ENCODE measurements at places on chromosomes 7 and 10.

- no peak for DNase-seq
These were observed 237.7 kb upstream of the MBL2 start for GRCh38 chr10:53009961-53010907.

DNA sequence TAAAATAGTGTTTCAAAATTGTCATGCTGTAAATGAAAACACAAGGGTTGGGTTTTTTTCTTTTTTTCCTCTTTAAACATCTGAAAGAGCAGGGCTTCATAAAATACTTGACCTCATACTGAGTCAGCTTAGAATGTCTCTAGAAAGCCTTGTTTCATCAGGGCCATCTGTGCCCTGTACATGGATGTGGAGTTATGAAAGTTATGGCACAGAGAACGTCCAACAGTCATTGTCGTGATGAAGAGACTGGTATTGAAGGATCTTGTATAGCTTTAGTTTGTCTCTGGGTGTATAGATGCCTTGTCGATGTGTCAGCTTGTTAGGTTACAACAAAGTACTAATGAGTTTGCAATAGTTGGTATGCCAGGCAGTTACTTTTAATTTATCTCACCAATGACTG lies 127.3 kb downstream of the FAM204A start:
- DNase-seq: no peak

GRCh38 chr10:132373241-132373955 lies 23.6 kb upstream of the PWWP2B start:
- DNase-seq: no peak

DNA sequence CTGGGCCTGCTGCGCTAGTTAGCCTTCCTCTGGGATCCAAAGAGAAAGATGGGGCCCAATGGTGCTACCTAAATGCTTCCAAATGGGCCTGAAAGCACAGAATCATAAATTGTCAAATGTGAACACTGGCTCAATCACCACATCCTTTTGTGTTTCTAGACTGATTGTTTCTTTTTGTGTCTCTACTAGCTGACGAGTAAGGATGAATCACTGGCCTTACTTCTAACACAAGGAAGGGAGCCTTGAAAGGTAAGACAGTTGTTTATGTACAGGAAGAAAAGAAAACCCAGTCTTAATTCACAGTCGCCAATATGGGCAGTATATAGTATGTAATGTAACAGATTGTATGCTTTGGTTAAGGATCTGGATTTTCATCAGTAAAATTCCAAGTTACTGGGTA lies 89.5 kb downstream of the ZNF92 start:
- DNase-seq: no peak

- no peak for DNase-seq
These were observed 165.4 kb upstream of the RNF32 start for GRCh38 chr7:156475179-156475578.

DNA sequence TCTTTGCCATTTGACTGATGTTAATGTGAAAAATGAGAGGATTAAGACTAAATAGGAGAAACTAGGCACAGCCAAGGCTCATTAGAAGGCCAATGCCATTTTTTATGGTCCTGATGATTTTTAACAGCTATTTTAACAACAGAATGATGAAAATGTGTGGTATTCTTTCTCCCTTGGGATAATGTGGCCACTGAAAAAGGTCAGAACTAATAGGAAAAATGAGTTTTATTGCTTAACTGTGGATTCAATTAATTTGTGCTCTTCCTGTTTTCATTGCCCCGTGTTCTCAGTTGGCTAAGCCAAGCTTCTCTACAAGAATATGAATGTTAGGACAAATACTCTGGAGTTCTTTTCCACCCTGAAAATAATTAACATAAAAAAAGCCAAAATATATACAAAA lies 56.6 kb downstream of the BMPER start:
- DNase-seq: no peak

GRCh38 chr7:128937271-128937646 lies 468 bp upstream of the IRF5 start:
- DNase-seq: no peak

- peak; percentile 62 for DNase-seq
These were observed 86.4 kb upstream of the SAMD8 start for GRCh38 chr10:75024971-75025523.

GRCh38 chr7:109890622-109891021 lies 1200.3 kb upstream of the LRRN3 start:
- no peak for DNase-seq

GRCh38 chr7:37119296-37119860 lies 329.3 kb downstream of the ELMO1 start:
- DNase-seq: no peak

GRCh38 chr7:135178364-135178763 lies 7.9 kb upstream of the CYREN start:
- no peak for DNase-seq

- no peak for DNase-seq
These were observed 31.6 kb downstream of the FGF8 start for GRCh38 chr10:101744267-101744666.

GRCh38 chr7:41383596-41383995 lies 319.3 kb downstream of the INHBA start:
- DNase-seq: no peak

- DNase-seq: peak; percentile 32
These were observed 10.4 kb downstream of the TNS3 start for GRCh38 chr7:47571331-47572093.

- no peak for DNase-seq
These were observed 62.9 kb downstream of the CELF2 start for GRCh38 chr10:11080564-11080984.

DNA sequence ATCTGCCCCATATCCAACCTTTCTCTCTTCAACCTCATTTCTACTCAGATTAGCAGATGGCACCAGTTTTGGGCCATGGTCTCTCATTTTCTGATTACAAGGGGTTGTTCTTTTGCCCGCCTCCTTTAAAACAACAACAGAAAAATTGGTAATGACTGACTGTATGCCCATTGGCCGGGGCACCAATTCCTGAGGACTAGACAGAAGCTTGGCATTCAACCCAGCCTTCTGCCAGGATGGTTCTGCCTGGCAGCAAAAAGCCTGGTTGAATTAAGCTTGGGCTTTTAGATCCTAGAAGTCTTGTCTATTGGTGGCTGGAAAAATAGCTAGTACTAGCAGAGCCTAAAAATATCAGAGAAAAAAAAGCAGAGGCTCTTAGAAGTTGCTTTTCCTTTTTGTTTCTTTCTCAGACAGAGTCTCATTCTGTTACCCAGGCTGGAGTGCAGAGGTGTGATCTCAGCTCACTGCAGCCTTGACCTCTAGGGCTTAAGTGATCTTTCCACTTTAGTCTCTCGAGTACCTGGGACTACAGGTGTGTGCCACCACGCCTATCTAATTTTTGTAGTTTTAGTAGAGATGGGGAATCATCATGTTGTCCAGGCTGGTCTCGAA lies 402.6 kb downstream of the AUTS2 start:
- no peak for DNase-seq

DNA sequence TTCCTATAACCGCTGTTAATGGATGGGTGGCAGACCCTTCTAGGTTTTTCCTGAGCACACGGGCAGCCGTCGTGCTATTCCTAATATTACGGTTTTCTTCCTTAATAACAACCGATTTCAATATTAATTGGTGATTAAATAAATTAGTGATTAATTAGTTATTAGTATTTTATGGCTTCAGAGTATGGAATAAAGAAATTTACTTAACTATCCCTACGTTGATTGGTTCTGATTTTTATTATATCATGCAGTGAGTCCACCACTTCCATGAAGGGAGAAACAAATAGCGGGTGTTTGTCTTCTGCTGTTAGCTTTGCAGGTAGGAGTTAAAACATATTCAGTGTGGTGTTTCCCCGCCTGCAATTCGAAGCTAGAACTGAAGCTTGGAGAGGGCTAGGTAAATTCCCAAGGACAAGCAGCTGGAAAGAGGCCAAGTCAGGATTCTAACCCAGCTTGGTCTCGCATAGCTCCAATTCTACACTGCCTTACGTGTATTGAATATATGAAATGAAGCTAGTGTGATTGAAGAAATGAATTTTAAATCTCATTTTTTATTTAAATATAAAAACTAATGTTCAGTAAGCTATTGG lies 928 bp upstream of the CSTF2T start:
- DNase-seq: no peak

- no peak for DNase-seq
These were observed 78.3 kb downstream of the MICALL2 start for GRCh38 chr7:1380821-1381580.

- DNase-seq: no peak
These were observed 83.7 kb downstream of the KIF20B start for GRCh38 chr10:89785095-89785494.

- DNase-seq: no peak
These were observed 13.4 kb downstream of the NRBF2 start for GRCh38 chr10:63146503-63146902.

GRCh38 chr7:155003376-155004214 lies 671 bp upstream of the PAXIP1 start:
- DNase-seq: peak; percentile 64

- DNase-seq: no peak
These were observed 61.8 kb downstream of the PYROXD2 start for GRCh38 chr10:98353170-98353569.

- DNase-seq: no peak
These were observed 166.3 kb downstream of the ZNF438 start for GRCh38 chr10:30865141-30865926.

All from NCI-H1105 treated with DMSO at 0.1 percent for 48 hours (cell line).